ENCODE measurements at places on chromosomes 4 and X. TPM values are rescaled to one million over a fixed set of nuclear protein-coding genes. Genes with fewer than 3 reads are reported as not detected.

Gene MAGEB17
- polyA plus RNA-seq = 0.08 TPM

Gene MTNR1A
- polyA plus RNA-seq = not detected

Gene THOC2
- polyA plus RNA-seq = 11.2 TPM

Gene MOB1B
- 3.9 TPM for polyA plus RNA-seq
